ENCODE measurements at places on chromosomes 6 and 20.

DNA sequence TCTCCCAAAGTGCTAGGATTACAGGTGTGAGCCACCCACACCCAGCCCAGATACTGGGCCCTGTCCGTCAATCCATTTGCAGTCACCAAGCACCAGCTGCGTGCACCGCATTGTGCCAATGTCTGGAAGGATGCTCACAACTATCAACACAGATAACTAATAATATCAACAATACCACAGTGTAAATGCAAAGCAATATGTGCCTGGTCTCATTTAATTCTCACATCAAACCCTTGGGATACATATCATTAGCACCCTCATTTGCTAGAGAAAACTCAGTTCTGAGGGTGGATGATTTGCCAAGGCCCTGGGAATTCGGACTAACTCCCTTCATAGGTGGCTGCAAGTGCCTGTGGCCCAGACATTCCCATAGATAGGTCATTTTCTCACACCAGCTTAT, 14.5 kb downstream of the RIPOR3 start:
- no peak for DNase-seq

GRCh38 chr20:31515072-31515774, 981 bp downstream of the HM13 start:
- DNase-seq, result no peak

DNA sequence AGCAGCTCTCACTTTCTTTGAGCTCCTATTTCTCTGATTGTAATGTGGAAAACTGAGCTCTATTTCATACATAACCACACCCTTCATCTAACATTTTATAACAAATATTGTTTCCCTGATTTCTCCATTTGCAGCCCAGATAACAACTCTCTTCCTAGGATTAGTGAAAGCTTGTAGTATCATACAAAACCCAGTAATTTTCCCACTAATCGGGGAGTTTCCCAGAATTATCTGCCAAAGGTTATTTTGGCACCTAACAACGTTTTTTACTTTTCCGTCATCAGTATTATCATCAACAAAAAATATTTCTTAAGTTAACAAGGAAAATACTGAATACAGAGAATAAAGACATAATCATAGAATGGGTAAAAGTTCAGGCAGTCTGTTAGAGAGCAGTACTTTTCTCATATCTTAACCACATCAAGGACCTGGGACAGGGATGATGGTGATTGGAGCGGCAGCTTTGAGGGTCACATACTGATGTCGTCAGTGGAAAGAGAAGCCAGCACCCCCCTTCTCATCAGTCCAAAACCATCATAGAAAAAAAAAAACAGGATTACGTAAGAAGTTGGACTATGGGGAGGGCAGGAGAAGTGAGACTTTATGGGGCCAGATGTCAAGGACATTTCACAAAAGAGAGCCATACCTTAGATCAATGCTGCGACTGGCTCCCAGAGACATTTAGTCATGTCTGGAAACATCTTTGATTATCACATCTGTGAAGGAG, 166.1 kb upstream of the TNFAIP3 start:
- DNase-seq, result no peak

DNA sequence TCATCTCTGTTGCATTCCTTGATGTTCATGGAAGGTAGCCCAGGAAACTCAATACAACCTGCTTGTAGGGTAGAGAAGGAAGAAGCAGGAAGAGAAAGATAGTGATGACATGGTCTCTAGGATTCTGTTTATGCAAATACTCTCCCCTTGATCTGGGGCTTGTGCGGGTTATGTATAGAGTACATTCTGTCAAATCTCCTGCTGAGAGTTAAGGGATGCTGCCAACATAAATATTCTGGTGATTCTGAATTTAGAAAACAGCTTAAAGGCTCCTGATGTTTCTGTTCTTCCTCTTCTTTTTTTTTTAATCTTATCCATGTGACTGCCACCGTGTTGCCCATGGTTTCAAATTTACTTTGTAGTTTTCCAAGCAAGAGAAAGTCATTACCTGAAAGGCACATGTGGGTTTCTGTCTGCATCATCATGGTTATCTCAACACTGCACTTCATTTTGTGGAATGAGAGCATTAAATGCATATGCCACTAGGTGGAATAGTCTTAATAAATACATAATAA, 150.6 kb downstream of the RPS12 start:
- no peak for DNase-seq

DNA sequence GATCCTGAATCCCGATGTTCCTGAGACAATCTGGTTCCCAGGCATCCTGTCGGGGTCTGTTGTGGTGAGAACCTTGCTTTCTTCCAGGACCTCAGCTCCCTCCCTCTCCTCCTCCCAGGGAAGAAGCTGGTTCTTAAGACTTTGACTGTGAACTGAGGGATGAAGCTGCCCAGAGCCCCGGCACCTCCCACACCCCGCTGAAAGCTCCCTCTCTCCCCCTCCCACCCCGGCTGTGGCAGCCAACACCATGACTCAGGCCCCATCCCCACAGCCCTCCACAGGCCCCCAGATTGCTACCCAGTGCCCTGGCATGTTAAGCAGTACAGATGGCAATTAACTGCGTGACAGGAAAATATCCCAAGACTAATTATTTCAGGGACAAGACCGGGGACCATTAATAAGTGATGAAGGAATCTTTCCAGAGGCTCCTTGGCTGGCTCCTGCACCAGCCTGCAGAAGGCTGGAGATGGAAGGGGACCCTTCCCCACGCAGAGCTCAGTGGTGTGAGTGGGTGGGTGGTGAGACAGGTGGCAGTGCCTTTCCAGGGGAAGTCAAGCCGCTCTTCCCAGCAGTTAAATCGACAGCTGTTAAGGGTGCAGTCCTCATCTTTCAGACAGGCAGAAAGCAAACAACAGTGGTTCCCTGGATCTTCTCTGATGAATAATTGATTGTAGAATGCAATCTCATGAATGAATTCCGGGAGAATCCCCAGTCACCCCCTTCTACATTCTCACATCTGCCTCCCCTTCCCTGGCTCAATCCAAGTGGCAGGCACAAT, 237.9 kb downstream of the LRFN2 start:
- no peak for DNase-seq

DNA sequence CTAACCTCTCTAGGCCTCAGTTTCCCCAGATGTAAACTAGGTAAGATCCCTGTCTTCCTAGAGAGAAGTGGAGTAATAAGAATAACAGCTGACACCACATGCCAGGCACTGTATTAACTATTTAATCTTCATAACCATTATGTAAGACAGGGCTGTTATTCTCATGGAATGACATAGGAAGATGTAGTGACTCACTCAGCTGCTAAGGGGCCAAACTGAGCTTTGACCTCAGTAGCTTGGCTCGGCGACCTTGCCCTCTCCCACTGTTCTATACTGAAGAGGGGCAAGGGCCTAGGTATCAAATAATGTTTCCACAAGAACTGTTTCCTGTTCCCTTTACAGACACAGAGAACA, 2.9 kb upstream of the MDGA1 start:
- no peak for DNase-seq

- DNase-seq, result no peak
Observed at GRCh38 chr6:28402197-28402596, 2.6 kb upstream of the ZSCAN12 start.

DNA sequence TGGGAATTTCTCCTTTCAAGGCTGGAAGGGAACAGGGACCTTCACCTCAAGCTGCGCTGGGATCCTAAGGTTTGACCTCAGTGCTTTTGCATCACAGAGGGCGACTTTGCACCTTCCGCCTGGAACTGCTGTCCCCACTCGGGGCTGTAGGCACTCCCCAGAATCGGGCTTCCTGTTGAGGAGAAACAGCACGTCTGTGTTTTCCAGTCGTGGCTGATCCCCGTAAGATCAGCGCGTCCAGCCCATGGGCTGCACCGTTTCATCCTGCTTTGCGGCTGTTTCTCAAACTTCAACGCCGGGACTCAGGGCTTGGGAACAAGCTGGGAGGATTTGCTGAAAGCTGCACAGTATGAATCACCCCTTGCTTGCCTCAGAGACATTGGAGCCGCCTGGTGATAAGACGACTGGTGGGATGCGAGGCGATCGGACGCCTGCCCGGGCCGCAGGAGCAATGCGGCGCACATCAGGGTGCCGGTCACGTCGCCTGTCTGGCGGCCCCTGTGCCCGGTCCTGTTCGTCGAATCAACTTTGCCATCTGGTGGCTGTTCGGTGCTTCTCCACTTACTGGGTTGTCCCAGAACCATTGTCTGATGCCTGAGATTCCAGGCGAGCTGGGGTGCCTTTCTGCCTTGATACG, 53.6 kb upstream of the FRMD1 start:
- DNase-seq, result no peak

DNA sequence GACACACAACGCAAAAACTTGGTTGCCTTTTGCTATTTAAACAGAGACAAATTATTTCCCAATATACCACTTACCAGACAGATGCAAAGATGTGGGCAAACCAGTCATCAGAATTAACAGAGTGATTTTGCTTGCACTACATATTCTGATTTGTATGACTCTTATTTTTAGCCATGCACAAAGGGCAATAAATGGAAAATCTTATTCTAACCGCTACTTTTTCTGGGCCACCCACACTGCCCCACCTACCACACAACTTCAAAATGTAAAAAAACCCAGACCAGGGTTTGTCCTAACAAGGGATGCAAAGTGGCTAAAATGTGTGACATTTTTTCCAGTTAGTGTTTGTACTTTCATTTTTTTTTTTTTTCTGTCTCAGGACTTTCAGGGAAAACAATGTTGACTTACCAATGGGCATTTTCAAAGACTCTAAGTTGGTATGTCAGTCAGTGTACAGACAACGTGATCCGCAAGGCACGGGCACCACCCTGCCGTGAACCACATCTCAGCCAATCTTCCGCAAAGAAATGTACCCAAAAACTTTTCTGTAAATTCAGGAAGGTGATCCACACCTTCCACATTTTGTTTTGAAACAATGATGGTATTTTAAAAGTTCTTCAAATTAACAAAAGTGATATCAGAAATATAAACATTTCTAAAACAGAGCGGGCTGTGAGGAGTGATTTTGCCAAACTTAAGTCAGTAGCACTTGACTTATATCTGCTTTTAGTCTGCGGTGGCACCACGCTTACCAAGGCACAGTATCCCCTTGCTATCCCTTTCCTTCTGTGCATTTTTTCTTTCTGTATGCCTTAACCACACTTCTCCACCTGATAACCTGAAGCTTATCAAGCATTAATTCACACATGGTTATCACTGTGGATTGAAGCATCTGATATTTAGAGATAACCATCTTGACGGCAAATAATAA, 185.6 kb downstream of the GJA10 start:
- DNase-seq, result no peak

DNA sequence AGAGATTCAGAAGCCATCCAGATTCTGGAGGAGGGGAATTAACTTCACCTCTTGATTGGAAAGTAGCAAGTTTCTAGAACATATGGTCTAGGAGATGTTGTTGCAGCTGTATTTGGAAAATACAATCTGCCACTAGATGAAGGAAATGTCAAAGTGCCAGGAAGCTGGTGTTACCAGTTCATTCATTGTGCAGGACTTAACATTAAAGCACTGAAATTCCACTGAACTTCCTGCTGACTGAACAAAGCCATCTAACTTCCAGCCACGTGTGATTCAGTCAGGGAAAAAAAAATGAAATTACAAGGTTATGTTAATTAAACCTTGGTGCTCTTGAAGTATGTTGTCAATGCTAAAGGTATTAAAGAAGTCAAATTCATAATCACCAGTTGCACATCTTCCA, 321.5 kb upstream of the SASH1 start:
- no peak for DNase-seq

DNA sequence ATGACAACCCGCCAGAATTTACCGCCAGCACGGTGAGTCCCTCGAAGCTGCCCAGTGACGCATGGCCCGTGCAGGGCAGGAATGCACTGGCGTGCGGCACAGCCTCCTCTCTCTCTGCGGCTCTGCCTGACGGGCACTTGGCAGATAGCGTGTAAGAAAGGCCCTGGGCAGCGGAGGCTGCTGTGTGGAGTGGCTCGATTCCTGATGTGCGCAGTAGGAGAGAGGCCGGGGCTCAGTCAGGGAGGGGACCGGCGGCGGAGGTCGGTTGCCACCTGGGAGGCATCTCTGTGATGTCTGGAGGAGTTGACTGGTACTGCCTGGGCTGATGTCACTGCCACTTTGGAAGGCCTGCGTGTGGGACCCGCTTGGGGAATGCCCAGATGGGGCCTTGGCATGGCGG, 170.7 kb downstream of the TAF4 start:
- DNase-seq, result no peak

- DNase-seq, result no peak
Observed at GRCh38 chr6:42349753-42350511, 101.8 kb downstream of the TRERF1 start.

DNA sequence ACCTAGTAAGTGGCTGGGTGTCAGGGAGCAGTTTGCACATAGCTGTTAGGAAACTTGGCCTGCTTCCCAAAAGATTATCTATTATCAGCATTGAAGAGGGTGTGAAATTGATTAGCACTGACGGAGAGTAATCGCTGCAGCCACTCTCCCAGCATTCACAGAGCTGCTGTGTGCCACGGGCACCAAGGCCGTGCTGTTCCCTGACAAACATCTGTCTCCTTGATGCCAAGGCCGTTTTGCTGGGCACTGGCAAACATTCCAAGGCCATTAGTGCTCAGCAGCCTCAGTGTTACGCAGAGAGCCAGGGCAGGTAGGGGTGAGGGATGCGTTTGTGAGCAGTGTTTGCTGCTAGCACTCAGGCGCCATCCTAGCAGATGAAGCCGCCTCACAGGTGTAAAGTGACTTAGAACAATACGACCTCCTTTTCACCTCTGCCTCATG, 57.7 kb upstream of the VSTM2L start:
- no peak for DNase-seq

- DNase-seq, result no peak
Observed at GRCh38 chr6:139567095-139567494, 192.6 kb upstream of the CITED2 start.

DNA sequence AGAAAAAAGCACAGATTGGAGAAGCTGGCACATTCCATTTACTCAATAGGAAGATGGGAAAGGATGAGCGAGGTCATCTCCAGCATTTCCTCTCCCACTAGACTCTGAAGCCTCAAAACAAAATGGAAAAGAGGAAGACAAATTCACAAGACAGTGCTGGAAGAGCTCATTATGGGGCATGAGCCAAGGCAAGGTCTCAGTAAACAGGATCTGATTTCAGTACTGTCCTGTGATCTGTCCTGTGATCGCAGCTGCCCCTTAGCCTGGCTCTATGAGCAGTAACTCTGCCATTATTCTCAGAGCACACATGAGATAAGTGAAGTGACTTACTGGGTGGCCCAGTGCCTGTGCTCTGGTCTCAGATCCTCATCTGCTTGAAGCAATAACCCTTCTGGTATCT, 68.1 kb upstream of the SLC4A11 start:
- DNase-seq, result no peak

DNA sequence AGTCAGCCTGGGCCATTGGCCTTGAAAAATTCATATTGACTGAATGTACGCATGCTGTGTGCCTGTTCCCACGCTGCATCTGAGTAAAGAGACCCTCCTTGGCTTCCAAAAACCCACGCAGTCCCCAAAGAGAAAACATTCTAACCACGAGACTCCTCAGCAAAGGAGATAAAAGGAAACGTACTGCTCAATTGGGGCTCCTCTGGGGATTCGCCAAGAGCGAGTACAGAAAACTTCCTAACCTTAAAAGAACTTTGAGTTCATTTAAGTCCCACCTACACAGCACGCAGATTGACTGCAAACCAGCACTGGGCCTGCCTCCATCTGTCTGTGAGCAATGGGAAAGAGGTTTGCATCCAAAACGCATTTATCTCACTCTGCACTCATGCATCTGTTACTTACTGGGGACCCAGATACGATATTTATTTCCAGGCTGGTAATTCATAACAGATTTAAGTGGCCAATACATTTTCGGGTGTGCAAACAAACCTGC, 505.9 kb upstream of the CHD6 start:
- no peak for DNase-seq

GRCh38 chr6:137927777-137928218, 60.7 kb downstream of the TNFAIP3 start:
- DNase-seq, result peak; percentile 68

GRCh38 chr6:81383472-81383871, 369.0 kb downstream of the TENT5A start:
- no peak for DNase-seq

GRCh38 chr6:35223396-35223795, 9.6 kb downstream of the SCUBE3 start:
- DNase-seq, result no peak

All from stimulated activated CD8-positive, alpha-beta memory T cell treated with anti-CD3 and anti-CD28 coated beads, Interleukin-2, amount 100 ng/mL, for 48 hours (primary cell).